ENCODE measurements at places on chromosomes 11 and 22.

DNA sequence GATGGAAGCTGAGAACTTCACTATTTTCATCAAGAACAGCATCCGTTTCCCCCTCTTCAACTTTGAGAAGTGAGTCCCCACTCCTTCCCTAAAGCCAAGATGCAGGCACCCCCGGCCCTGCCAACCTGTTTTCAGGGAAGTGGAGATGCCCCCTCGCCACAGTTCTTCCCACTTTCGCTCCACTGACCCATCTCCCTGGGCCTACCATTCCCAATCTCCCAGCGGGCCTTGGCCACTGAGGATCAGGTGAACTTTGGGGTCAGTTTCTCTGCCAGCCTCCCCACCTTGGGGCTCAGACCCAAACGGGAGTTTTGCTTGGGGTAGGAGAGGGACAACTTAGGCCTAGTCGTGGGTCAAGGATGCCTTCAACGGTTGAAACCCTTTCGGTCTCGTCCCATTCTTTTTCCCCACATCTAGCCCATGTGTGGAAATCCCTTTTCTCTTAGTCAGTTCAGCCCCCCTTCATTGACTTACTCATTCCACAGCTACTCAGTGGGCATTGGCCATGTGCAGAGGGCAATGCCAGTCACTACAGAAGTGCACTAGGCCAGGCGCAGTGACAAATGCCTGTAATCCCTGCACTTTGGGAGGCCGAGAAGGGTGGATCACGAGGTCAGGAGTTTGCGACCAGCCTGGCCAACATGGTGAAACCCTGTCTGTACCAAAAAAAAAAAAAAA lies 10.6 kb downstream of the P2RX3 start:
- DNase-seq, result no peak

GRCh38 chr11:62394825-62395538 lies 23.9 kb upstream of the SCGB1A1 start:
- peak; percentile 48 for DNase-seq

DNA sequence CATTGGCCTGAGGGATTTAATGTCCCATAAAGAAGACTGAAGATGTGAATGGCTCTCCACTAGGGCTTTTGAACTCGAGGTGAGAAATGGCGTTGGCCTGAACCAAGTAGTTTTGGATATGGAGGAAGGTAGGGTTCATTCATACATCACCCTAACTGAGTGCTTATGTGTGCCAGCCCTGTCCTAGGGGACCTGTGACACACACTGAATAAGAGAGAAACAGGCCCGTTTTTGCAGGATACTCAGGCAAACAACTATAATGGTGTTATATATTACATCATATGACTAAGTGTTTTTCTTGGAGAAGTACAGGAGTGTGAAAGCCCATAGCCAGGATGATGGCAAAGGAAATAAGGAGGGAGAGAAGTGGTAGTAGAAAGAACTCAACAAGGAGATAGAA lies 368.1 kb downstream of the TMEM135 start:
- DNase-seq, result no peak

DNA sequence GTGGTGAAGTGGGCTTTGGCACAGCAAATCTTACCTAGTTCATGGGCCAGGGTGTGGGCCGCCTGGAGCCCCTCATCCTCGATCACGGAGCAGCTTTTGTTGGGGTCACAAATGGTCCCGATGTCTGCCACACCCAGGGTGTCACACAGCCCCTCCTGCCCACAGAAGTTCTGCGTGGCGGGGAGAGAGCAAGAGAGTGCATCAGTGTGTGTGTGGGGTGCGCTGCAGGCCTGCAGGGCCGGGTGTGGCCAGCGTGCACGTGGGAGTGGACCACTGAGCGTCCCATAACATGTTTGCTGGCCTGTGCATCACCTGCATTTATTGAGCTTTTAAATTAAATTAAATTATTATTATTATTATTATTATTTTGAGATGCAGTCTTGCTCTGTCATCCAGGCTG lies 11.5 kb downstream of the ADAMTS8 start:
- DNase-seq, result no peak

DNA sequence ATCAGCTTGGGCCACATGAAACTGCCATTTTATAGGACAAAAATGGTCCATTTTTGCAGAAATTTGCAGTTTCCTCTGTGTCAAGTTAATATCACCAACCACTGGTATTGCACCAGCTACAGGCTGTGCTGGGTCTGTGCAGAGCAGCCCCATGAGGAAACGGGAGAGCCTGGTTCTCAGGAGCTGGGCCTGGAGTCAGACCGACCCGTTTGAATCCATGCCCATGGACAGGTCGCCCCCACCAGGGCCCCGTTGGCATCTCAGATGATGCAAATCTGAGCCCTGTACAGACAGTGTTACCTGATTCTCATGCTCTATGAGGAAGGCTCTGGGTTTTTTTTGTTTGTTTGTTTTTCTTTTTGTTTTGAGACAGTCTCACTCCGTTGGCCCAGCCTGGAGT lies 9.8 kb upstream of the SEC14L6 start:
- no peak for DNase-seq

DNA sequence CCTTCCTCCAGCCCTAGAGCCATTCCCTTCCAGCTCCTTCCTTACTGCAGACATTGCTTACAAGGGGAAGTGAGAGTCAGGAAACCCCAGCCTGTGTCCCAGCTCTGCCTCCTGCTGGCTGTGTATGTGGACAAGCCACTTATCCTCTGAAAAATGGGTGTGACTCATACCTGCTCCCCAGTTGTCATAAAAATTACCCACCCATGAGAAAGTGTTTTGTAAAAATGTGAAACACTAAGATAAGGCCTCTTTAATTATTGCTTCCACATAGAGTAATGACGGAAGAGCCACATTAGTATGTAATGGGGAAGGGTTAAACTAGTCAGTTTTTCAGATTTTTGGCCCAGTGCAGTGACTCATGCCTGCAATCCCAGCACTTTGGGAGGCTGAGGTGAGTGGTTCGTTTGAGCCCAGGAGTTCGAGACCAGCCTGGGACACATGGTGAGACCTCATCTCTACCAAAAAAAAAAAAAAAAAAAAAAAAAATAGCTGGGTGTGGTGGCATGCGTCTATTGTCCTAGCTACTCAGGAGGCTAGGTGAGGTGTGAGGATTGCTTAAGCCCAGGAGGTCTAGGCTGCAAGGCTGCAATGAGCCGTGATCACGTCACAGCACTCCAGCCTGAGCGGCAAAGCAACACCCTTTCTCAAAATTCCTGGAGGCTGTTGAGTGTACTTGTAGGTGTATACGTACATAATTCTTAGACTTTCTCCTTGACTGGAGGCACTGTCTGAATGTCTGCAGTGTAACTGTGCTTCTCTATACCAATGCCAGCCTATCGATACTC lies 84.9 kb downstream of the CTTN start:
- no peak for DNase-seq

DNA sequence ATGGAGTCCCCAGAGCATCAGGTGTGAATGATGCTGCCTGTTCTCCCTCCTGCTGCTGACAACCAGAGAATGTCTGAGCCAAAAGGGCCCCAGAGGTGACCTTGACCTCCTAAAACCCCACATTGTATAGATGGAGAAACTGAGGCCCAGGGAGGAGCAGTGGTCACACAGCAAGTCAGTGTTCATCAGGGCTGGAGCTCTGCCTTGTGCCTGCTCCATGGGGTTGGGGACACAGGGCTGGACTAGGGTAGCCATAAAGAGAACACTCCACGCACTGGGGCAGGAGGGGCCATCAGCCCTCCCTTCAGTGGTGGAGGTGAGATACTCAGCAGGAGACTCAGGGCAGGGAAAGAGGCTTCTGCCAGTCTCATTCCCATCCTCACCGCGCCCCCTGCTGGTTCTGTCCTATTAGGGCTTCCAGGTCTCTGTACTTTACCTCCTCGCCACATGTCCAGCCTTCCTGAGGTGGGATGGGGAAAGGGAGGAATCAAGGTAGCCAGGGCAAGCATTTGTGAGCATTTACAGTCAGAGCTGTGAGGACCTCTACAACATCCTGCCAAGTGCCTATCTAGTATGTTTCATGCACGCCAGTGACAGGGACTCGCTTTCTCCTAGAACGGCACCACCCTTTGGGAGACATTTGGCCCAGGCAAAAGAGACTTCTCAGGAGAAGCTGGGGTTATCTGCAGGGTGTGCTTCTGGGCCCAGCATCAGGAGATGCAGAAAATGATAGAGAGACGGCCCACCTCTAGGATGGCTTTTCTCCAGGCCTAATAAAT lies 43.2 kb downstream of the NEU3 start:
- DNase-seq, result peak; percentile 86

DNA sequence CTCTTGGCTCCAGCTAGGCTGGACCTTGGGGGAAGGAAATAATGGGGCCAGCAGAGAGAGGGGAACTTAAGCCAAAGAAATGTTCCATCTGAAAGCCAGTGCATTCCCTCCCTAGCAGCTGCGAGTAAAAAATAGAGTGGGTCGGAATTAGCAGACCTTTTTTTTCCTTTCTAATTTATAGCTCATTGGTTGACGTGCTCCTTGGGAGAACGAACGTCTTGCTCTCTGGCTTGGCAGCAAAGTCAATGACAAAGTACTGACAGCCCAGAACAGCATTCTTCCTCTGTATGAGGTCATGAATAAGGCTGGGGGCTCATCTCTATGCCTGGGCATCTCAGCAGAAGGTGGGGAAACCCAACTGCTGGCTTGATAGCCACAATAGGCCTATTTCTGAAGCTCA lies 65.0 kb downstream of the SEZ6L start:
- no peak for DNase-seq

- DNase-seq, result peak; percentile 89
These were observed 191.0 kb downstream of the NAV2 start for GRCh38 chr11:19903620-19904069.

DNA sequence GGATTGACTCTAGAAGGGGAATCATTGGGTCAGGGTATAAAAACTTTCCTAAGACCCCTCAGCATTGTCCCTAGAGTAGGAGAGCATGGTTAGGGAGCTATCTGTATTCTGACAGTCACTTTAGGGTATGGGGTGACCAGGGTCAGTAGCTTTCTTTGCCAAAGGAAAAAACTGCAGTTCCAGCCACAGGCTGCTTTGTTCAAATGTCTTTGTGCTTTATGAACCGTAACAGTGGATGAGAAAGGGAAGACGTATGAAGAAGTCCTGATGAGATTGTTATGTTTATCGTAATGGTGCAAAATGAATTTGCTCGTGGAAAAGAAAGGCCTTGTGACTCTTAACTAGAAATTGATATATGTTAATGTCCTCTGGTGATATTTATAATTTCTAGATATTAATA lies 30.0 kb downstream of the CYB5R2 start:
- DNase-seq, result no peak

GRCh38 chr22:40716116-40716515 lies 36.8 kb downstream of the MCHR1 start:
- no peak for DNase-seq

DNA sequence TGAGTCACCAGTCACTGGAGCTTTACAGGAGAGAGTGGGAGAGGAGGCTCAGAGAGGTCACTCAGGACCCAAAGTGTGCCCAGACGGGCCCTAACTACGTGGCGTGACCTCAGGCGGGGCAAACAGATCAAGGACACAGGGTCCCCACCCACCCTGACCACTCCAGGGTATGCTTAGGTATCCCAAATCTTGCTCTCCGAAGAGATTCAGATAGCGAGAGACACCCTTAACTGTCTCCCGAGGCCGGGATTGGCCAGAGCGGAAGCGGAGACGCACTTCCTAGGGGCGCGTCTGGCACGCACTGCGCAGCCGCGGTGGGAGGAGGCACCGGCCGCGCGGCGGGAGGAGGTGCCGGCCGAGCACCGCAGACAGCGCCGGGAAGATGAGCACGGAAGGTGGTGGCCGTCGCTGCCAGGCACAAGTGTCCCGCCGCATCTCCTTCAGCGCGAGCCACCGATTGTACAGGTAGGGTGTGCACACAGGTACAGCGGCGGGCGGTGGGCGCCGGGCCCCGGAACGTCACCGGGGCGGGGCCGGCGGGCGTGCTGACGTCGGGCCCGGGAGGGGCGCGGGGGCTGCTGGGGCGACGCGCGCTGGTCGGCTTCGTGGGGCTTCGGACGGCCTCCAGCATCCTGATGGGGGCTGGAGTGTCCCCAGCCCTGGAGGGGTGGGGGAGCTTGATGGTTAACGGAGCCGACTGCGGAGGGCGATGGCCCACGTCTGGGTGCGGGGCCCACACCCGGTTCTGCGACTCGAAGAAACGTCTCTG lies at the start of gene PTS:
PTS (plus strand) TSS at position 367 of the 769 bp plus-strand sequence; CDS start at position 383, 16 bp downstream.
- peak; percentile 68 for DNase-seq

- DNase-seq, result no peak
These were observed 230.7 kb upstream of the CHORDC1 start for GRCh38 chr11:90453525-90453924.

DNA sequence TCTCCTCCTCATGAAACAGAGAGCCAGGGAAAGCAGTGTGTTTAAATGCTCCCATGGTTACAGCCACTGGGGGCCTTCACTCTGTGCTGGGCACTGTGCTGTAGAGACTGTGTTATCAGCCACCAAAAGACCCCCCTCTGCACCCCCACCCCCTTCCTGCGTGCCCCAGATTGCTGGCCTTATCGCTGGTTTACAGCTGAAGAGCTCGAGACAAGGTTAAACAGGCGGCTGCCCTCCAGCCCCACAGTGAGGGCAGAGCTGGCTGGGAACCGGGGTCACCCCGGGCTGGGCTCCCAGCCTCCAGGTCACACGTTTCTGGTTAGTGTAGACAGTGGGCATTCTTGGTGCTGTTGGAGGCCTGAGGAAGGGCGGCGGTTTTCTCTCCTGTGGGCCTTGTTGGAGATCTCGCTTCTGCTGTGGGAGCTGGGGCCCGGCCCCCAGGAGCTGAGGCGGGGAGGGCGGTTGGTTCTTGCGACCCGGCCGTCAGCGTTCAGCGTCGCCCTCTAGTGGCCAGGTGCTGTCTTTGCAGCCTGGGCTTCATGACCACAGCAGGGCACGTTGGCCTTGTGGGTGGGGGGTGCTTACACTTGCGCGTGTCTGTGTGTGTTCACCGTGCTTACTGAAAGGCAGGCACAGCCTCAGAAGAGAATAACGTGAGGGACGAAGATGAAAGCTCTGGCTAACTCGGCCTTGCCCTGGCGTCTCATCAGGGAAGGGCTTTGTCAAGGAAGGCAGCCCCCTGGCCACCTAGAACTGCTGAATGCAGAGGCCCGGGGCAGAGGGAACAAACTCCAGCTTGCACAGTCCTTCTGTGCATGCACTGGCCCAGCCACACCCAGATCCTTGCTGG lies 40.8 kb downstream of the TBC1D22A start:
- peak; percentile 30 for DNase-seq

- peak; percentile 78 for DNase-seq
These were observed 22.0 kb upstream of the TLCD5 start for GRCh38 chr11:120303004-120303637.

DNA sequence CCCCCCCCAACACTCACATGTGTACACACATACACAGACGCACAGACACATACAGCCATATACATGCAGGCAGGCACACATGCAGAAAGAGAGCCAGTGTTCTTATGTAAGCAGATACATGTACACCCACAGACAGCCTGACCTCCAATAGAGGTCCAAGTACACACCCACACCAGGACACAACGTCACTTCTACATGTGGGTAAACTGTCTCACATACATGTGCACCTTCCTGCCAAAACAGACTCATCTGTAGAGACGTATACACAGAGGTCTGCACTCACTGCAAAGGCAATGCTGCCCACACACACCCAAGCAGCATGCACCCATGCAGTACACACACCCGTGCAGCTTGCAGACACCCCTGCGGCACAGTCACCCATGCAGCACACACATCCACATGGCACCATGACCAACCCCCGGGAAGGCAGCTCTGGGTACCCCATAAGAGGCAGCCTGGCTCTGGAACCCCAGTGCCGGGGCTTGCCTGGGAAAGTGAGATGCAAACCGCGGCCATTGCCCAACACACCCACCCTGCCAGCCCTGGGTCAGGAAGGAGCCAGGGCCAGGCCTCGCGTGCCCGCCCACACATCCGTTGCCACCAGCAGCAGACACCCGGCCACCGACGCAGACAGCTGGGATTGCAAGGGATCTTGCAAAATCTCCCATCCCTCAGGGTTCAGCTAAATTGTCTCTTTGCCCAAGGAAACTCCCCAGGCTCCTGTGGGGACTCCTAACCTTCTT lies 10.1 kb downstream of the CASTOR1 start:
- DNase-seq, result no peak
